Right ventricle myocardium superior (tissue), 1 donor: ENCODE measurements at places on chromosomes 4 and X.

GRCh38 chr4:38723726-38724474 is 58.9 kb downstream of the TLR10 start:
- no peak for DNase-seq

GRCh38 chrX:144586756-144587155 is 660.5 kb upstream of the SPANXN1 start:
- no peak for DNase-seq

DNA sequence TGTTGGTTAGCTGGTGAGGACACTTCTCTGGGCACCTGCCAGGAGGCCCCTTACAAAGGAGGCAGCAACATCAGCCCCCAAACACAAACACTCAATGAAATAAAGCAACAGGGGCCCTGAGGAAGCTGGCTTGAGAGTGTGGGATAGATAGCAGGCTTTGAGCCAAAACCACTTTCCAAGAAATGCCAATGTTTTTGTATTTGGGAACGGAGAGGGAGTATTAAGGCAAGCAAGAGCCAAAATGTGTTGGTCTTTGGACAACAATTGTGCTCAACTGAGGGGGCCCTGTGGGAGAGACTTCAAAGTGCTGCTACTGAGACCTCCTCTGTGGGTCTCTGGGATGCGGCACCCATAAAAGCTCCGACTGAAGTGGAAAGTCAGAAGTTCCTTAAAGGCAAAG is 41.0 kb downstream of the RAI2 start:
- no peak for DNase-seq

DNA sequence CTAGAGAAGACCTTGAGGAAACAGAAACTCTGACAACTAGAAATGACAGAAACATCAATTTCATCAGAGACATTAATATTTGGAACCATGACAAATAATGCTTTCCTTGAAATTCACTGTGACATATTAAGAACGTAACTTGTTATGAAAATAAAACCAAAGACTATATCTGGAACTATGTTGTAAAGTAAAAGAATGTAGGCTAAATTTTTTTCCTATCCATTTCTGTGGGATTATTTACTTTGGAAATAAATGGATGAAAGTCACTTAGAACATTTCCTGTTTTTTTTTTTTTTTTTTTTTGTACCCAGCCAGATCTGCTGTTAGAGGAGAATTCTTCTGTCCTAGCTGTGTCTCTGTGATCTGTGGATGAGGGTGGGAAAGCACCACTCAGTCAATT is 255.9 kb downstream of the SPRY1 start:
- DNase-seq, result no peak

- DNase-seq, result no peak
These were observed 324.8 kb upstream of the DDX53 start for GRCh38 chrX:22674932-22675331.

GRCh38 chr4:128241425-128241913 is 46.1 kb downstream of the PGRMC2 start:
- no peak for DNase-seq

DNA sequence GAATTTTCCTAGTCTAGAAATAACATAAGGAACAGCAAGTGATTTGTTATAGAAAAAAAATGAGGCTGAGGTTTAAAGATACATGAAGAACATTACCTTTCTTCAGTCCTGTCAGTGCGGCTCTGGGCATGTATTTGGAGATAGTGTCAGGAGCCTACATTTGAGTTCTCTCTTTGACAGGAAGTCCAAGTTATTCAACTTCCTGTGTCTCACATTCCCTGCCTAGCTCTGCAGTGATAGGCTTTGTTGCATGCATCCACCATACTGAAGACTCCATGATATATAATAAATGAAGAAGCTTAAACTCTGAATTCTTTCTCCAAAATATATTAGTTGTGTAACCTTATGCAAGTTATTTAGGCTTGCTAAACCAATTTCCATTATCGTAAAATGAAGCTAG is 148.7 kb downstream of the RELL1 start:
- no peak for DNase-seq

GRCh38 chr4:121726642-121727268 is 30.0 kb upstream of the ANXA5 start:
- no peak for DNase-seq

GRCh38 chrX:31007321-31007720 is 64.5 kb downstream of the FTHL17 start:
- DNase-seq, result no peak

DNA sequence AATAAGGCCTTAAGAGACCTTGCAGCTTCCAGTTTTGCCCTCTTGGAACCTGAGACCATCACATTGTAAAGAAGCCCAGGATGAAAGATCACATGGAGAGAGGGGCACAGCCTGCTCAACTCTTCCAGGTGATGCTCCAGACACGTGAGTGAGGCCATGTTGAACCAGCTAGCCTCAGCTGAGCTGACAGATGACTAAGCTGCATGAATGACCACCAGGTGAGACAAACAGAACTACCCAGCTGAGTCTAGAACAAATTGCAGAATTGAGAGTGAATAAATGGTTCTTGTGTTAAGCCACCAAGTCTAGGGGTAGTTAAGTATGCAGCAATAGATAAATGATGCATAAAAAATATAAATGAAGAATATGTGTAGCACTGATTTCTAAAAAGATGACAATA is 16.8 kb upstream of the GPR82 start:
- DNase-seq, result no peak

DNA sequence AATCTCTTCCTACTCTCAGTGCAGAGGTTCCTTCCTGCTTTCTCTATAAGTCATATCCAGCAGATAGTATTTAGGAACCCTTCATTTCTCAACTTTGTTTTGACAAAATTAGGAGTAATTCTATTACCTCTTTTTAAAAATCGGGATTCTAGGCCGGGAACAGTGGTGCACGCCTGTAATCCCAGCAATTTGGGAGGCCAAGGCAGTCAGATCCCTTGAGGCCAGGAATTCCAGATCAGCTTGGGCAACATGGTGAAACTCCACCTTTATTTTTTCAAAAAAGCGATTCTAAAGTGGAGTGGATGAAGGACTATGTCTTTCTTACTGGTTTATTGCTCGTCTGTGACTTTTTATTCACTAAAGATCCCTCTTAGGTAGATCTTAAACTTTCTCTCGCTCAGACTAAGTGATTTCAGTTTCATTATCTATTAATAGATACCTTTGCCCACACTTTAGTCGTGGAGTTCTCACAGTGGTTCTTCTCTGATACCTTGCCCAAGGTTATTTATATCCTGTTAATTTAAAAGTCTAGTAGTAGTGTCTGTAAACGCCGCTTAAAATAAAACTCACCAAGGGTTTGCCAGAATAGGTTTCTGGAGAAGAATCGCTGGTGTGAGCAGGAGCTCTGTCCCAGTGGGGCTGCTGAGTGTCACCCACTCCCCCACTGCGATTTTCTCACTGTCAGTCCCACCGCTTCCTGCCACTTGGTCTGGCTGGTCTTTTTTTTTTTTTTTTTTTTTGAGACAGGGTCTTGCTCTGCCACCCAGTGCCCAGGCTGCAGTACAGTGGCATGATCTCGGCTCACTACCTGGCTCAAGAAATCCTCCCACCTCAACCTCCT is 27.0 kb upstream of the TMEM131L start:
- no peak for DNase-seq

- no peak for DNase-seq
These were observed 36.8 kb upstream of the VBP1 start for GRCh38 chrX:155179346-155179997.

DNA sequence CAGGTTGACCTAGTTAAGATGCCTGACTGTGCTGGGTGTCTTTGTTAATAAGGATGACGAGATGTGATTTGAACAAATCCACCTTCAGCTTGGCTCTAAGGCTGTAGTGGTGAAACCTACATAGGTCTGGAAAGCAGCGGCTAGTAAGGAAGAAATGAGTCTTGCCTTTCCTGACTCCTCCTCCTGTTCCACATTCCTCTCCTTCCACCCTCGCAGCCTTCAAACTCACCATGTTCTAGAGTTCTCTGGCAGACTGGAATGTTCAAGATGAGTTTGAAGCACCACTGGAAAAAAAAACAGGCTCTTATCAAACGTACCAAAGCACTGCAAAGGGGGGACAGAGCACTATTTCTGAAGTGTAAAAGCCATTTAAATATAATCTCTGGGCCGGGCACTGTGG is 395.4 kb downstream of the BMPR1B start:
- DNase-seq, result no peak

DNA sequence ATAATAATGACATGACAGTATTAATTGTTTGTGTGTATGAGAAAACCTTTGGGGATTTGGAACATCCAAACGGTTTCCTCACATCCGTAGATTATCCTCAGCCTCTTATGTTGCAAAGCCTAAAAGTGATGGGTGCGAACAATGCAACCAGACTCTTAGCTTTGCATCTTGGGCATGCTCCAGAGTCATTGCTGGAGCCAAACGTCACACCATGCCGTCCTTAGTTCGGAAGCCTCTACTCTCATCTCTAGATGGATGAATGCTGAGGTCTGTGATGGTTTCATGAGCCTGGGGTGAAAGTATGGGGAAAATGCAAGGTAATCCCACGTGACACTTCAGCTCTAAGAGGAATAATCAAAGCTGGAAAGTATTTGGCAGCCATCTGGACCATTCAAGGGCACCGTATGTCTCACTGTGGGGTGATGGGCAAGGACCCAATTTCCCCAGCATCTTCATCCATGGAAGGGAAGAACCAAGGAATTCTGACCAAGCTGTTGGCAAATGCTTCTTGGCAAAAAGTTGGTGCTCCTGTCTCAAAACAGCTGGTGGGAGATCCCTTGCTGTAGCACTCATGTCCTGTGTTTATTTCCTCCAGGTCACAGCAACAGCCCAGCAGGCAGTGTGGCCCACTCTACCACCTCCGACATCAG is 6.3 kb upstream of the RTL5 start:
- DNase-seq, result no peak

GRCh38 chr4:149765630-149766029 is 50.0 kb downstream of the IQCM start:
- DNase-seq, result no peak

GRCh38 chr4:114034189-114034588 is 54.7 kb upstream of the ARSJ start:
- DNase-seq, result no peak

DNA sequence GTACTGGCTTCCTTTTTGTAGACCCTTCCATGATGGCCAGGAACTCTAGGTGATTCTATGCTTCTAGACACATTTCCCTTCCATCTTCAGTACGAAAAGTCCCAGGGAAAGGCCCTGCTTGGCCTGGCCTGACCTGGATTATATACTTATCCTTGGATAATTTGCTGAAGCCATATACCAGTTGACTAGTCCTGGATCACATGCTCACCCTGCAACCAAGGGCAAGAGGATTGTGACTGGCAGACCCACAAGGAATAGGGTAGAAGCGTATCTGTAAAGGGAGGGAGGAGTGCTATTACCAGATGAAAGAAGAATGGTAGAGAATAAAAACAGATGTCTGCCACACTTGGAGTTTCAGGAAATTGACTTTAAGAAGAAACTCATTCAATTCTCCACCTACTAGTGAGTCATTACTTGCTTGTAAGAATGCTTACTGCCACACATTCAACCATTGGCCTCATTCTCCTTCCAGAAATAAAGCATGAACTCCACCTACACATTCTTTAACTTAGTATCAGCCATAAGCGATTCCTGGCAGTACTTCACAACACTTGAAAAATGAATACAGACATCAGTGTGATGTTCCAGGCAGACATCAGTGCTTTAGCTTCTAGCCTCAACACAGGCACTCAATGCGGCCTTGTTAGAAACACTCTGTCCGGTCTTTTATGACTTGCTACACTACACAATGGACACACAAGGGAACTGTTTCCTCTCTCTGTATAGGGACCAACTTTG is 141.8 kb downstream of the CBR4 start:
- DNase-seq, result no peak

DNA sequence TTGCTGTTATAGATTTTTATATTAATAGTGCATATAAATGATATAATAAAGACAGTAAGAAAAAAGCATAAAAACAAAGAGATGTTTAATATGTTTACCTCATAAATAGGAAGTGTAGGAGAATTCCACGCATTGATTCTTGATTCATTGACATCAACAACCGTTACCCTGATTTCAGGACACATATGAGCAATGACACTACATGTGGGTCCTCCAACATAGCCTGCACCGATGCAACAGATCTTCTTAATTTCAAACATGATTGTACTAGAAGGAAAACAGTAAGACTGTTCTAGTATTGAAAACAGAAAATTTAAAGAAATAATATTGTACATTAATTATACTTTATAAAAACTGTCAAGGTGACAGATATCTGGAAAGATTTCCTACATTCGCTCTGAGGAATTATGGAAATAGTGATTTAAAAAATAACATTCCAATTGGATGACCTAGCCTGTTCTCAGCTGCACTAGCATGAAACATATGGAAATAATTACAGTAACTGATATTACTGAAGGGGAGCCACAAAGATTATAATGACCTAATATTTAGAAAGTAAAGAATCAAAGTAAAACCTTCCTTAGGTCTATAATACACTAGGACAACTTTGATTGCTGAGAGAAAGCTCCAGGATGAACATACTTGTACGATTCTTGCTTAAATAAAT is 5.9 kb downstream of the UGDH start:
- DNase-seq, result no peak

DNA sequence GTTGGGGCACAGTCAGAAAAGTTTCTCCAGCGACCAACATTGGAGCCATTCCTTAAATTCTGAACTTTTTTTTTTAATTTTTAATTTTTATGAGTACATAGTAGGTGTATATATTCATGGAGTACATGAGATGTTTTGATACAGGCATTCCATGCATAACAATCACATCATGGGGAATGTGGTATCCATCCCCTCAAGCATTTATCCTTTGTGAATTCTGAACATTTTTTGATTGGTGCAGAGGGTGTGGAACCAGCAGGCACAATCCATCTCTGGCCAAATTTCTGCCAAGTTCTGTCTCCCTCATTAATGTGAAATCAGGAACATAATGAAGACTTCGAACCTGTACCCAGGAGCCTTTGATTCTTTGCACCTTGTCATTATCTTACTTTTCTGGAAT is 267.0 kb downstream of the FRMPD4 start:
- DNase-seq, result no peak

DNA sequence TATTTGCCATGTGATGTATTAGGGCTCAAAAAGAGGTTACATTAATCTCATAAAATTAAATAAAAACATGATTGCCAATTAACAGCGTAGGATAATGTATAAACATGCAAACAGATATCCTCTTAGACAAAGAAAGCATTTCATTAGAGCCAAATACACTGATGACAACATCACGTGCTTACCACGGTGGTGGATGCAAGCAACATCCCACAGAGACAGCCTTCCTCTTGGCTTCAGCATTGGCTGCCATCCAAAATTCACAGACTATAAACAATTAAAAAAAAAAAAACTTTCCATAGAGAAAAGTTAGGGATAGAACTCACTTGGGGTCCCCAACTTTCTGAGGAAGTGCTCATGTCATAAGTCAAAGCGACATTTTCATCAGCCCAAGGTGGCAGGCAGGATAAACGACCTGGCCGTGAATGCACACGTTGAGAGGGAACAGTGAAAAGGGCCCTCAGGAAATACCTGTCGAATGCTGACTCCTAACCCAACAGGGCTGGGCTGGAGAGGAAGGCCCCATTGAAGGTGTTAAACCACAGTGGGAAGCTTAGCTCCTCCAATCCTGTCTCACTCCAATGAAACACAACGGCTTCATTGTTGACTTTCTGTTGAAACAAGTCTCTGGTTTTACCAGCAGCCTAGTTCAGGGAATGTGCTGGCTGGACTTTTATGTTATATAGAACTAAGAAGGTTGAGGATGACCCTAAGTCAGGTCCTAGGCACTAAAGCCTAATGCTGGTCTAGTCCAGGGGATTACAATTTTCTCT is 48.4 kb downstream of the IDS start:
- DNase-seq, result no peak
